ENCODE measurements at places on chromosomes 5 and 9.

GRCh38 chr5:62457071-62457470 is 44.5 kb downstream of the IPO11 start:
- no peak for DNase-seq

GRCh38 chr5:61525512-61526206 is 193.6 kb downstream of the ZSWIM6 start:
- DNase-seq, result no peak

- DNase-seq, result no peak
Observed at GRCh38 chr5:8123559-8123958, 254.6 kb downstream of the MTRR start.

DNA sequence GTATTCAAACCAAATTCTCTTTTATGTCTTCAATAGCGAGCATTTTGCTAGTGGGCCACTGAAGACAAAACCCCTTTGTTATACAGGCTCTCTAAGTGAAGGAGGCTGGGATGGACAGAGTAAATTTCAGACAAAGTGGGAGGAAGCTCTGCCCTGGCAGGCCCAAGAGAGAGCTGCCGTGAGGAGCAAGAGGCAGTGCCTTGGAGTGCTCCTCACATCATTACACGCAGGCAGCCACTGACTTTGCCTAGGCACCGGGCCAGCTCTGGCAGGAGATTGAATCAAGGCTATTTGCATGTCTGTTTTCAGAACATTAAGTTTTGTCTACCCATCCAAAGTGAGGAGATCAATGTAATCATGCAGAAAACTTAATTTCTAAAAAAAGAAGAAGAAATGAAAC is 167.7 kb downstream of the CCDC192 start:
- no peak for DNase-seq

GRCh38 chr5:14526493-14526892 is 55.1 kb upstream of the OTULINL start:
- DNase-seq, result no peak

DNA sequence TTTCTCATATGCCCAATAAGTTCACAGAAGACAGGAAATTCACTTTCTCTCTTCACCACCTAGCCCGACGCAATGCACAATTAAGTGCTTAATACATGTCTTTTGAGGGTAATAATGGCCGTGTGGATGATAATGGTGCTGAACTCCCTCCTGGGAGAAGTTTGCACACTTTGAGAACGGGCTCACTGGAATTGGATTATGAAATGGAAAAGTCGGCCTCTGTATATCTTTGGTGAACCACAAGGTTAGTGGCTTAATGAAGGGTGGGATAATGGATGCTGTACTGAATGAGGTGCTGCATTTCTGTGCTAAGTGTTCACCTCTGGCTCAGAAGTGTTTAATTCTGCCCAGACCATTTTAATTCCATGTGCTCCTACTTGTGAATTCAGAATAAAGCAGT is 207.5 kb downstream of the IRX2 start:
- no peak for DNase-seq

DNA sequence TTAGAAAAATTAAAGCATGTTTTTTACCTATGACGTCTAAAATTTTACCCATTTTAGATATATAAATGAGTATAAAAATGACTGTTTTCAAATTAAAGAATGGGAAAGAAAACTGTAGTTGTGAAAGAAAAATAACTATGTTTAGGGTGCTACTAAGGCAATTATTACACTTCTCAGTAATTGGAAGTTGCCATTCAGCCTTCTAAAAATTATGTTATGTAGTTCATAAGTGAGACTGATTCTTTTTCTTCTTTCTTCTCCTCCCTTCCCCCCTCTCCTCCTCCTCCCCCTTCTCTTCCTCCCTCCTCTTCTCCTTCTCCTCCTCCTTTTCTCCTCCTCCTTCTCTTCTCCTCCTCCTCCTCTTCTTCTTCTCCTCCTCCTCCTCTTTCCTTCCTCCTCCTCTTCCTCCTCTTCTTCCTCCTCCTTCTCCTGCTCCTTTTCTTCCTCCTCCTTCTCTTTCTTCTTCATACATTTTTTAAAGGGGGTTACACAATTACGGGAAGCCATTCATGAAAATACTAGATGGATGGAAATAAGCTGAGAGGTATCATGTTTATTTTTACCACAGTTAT is 223.6 kb downstream of the CETN3 start:
- DNase-seq, result no peak

DNA sequence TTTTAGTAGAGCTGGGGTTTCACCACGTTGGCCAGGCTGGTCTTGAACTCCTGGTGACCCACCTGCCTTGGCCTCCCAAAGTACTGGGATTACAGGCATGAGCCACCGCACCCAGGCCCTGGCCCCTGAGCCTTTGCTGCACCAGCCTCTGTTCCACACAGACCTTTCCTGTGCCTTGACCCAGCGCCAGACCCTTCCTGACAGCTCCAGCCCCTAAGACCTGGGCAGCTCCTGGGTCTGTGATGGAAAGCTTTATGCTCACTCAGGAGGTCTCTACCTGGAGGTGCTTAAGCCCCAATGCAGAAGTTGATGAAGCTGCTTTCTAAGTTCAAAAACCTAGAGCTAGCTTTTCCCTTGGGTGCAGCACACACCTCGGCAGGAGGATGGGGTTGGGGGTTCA is 58.8 kb upstream of the NEK6 start:
- DNase-seq, result no peak

DNA sequence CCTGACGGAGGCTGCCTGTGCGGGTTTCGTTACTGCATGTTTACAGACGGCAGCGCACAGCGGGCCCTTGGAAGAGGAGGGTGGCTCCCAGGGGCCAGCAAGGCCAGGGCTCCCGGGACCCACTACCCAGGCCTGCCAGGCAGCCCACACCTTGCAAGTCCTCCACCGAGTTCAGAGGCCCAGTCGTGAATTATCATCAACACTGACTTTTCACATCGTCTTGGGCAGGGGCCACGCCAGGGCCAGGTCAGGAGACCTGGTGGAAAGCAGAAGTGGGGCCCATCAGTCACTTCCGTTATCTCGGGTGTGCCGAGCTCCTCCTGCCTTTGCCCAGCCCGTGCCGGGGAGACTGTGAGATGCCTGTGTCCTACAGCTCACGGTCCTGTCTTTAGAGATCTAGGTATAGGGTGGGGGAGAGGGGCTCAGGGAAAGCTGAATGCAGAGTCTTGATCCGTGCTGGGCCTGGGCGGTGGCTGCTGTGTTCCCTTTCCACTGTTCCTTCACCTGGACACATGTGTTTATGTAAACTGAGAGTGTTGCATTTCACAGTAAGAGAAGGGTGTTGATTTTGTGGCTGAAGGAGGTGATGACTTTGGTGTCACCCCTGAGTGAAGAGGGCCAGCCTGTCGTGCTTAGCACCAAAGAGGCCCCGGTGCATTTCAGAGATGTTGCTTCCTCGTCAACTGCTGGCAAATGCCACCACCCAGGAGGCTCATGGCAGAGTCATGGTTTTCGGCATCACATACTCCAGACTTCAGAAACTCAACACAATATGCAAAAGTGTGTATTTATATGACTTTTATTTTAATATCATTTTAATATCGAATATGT is 175.2 kb downstream of the GAPVD1 start:
- no peak for DNase-seq

DNA sequence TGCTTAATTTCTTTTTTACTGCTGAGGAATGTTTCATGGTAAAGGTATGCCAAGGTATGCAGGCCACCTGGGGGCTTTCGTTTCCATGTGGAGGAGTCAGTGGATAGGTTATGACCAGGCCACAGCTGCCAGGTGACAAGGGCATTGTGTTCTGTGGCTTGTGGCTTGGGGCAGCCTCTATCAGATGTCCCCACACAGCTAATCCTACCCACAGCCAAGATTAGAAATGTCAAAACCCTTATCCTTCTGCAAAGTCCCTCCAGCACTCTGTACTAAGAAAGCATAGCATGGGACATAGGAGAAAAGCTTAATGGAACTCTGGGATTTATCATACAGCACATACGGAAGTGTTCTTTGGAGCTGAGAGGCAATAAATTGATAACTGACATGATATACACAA is 171.2 kb upstream of the S1PR3 start:
- DNase-seq, result no peak

DNA sequence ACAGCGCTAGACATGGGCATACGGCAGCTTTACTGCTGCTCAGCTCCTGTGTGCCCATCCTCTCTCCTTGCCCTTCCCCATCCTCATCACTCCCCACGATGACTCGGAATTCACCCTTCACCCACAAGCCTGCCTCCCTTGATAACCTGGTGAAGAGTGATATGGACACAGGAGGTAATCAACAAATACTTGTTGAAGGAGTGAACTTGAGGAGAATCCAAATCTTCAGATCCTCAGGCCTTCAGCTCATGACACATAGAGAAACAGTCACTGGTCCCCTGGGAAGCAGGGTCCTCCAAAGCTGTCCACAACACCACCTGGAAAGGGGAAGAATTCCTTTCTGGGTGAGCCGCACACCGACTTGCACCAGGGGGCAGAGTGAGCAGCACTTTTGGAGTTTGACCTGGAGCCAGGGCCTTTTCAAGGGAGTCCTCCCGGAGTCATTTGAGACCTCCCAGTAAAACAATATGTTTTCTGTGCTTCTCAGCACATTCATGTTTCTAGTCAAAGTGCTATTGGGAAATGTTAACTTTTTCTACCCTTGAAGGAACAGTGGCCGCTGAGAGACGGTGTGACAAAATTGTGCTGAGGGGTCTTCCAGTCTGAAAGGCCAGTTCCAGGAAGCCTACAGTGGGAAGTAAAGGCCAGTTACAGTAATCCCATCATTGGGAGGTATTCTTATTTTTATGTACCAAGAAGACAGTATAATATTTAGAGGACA is 332.3 kb downstream of the CWC27 start:
- no peak for DNase-seq

- DNase-seq, result no peak
Observed at GRCh38 chr5:173472784-173473278, 143.6 kb downstream of the BOD1 start.

DNA sequence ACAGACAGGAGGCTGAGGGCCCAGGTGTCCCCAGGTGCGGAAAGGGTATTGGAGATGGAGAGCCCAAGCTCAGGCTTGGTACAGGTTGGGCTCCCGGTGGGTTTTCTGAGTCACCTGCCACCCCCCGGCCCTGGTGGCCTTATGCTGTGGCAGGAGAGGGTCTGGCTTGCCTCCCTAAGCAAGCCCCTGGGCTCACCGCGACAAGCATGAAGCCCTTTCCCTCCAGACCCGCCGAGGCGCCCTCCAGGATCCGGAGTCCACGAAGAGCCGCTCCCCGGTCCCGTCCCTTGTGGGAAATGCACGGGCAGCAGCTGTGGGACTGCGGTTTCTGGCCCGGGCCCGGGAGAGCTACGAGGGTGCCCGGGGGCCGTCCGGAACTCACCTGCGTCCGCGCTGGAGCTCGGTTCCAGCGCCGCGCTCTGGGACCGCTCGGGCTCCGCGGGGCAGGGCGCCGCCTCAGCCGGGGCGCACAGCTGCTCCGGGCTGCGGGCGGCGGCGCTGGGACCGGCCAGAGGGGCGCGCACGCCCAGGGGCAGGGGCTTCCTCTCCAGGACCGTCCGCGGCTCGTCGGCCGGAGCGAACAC is 757 bp downstream of the SAPCD2 start:
- DNase-seq, result no peak

DNA sequence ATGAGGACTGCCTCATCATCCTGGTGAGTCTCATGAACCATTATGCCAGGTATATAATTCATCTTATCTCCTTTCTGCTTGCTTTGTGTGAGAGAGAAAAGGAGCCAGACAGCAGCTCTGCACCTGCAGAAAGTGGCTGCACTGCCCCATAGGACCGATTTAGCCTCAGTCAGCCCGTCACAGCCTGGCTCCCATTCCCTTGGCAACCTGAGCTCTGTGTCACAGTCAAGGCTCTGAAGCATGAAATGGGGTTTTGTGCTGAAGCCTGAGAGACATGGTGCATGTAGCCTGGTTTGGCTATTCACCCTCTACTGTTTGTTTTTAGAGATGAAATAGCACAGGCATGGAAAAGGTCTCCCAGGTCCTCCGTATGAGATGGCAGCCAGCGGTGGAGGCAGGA is 198.3 kb downstream of the KCTD16 start:
- DNase-seq, result no peak

DNA sequence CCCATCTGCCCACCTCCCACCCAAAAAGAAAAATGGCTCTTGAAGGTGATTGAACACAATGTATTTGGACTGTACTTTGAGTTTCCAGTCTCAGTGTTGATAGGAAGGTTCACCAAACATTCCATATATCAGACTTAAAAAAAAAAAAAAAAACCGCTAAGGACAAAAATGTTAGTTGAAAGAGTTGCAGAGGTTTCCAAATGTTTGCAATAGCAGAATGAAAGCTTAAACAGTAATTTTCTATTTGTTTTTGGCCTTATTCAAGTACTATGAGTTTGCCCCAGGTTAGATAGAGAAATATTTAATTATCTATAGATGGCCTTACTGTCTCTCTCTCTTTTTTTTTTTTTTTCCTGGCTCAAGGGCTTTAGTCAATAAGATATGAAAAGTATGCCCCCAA is 6.1 kb downstream of the LRRTM2 start:
- no peak for DNase-seq

GRCh38 chr9:80839821-80840675 is 849.3 kb downstream of the TLE1 start:
- no peak for DNase-seq

DNA sequence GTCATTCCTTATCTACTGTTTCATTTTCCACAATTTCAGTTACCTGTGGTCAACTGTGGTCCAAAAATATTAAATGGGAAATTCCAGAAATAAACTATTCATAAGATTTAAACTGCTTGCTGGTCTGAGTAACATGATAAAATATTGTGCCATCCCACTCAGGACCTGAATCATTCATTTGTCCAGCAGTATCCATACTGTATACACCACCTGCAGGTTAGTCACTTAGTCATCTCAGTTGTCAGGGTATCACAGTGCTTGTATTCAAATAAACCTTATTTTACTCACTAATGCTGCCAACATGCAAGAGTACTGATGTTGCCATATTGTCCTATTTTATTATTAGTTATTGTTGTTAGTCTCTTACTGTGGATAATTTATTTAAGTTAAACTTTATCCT is 139.7 kb downstream of the FBXO4 start:
- DNase-seq, result no peak

DNA sequence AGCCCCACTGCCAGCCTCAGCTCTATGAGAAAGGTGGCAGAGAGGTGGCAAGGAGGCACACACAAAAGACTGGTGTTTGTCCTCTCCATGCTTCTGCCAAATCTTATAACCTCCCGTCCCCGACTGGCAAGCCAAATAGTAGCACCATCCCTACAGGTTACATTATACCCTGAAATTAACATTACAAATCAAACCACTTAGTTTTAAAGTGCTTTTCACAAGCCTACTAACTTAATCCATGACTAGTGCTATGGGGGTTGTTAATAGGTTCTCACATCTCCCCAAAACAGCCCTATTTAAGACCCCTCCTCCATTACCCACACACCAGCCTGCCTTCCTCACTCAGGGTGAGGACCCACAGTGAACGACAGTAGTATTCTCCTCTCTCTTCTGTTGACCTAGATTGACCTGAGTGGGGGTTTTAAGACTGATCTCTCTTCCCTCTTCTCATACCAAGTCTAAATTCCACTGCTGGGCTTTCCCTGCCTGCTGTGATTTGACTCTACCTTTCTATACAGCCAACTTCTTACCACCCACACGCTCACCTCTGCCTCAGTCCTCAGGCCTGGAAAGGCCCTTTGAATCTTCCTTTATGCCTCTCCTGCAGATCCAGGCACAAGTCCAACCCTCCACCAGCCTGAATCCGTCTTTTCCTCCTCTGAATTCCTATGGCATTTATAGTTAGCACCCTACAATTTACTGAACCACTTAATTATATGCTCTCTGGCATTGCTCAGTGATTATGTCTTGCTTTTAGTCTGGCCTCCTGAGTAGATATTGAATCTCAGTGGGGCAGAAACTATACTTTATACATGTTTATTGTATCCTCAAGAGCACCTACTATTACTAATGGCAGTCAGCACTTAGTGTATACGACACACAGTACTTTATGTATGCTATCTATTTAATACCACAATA is 116.1 kb downstream of the TMEM174 start:
- no peak for DNase-seq
